ENCODE measurements at places on chromosomes 11 and 22.

- no peak for DNase-seq
Observed at GRCh38 chr22:41544671-41545476, 604 bp upstream of the POLR3H start.

- no peak for DNase-seq
Observed at GRCh38 chr11:127521413-127521812, 520.8 kb upstream of the KIRREL3 start.

DNA sequence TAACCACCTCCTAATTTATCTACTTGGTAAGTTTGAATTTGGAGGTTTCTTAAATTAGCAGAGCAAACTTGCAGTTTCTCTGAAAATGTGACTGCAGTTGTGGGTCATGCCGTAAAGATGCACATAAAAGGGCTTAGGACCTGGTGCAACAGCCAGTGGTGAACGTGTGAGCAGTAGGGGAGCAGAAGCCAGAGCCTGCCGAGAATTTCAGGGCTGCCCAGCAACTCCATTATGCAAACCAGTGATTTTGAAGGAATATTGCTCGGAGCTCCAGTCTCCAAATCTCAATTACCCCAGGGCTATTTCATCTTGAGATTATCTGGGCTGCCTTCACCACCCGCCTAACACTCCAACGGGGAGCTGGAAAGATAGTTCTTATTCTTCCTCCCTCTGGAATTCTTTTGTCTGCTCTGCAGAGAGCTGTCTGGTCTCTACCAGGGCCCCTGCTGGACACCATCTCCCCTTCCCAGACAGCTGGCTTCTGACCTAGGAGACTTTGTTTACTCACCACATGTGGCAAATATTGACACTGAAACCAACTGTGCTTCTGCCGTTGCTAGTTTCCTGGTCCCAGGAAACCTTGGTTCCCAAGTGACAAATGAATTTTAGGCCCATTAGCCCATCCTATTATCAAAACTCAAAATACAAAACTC, 93.9 kb downstream of the DSCAML1 start:
- DNase-seq = no peak

DNA sequence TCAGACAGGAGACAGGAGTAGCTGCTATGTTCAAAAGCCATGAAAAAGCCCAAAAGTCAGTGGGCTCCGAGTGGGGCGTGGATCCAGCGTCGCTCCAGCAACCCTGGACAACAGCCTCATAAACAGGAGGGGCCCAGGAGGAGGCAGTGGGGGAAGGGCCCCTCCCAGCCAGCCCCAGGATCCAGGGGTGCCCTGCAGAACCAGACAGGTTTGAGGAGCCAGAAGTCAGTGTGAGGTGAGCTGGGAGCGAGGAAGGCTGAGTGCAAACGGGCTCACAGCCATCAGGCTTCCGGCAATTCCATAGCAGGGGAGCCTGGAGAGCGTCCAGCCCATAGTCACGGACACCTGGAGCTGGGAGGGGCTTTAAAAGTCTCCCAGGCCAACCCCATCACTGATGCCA, 217.7 kb downstream of the MN1 start:
- DNase-seq = no peak

- no peak for DNase-seq
Observed at GRCh38 chr11:16613262-16613511, 125.3 kb upstream of the C11orf58 start.

DNA sequence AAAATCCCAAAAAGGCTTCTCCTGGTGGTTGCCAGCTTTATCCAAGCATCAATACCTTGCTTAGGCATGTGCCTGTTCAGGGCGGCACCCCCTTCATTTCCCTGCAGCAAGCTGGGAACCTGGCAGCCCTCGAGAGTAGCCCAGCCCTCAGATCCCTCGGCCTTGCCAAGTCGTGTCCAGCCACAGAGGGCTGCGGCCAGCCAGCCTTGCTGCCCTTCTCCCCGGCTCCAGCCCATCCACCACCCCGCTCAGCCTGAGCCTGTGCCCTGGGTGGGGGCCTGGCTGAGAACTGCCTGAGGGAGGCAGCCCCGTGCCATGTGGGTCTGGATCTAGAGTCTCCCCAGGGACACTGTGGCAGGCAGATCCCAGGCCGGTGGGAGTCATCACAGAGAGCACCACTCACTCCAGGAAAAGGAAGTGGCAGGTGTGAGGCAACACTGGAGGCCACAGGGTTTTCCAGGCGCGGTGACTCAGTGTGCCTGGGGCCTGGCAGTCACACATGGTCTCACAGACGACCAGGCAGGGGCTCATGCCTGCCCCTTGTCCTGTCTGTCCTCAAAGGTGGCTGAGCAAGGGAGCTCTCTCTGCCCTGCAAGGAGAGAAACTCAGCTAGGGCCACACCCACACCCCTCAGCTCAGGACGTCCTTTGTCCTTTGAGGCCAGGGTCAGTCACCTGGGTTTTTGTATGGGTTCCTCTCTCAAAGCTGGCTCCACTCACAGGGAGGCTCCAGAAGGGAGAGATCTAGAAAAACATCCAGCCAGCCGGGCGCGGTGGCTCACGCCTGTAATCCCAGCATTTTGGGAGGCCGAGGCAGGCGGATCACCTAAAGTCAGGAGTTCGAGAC, 12.2 kb upstream of the CDC42BPG start:
- DNase-seq = no peak

GRCh38 chr11:123046473-123047259, 15.3 kb downstream of the HSPA8 start:
- DNase-seq = no peak

DNA sequence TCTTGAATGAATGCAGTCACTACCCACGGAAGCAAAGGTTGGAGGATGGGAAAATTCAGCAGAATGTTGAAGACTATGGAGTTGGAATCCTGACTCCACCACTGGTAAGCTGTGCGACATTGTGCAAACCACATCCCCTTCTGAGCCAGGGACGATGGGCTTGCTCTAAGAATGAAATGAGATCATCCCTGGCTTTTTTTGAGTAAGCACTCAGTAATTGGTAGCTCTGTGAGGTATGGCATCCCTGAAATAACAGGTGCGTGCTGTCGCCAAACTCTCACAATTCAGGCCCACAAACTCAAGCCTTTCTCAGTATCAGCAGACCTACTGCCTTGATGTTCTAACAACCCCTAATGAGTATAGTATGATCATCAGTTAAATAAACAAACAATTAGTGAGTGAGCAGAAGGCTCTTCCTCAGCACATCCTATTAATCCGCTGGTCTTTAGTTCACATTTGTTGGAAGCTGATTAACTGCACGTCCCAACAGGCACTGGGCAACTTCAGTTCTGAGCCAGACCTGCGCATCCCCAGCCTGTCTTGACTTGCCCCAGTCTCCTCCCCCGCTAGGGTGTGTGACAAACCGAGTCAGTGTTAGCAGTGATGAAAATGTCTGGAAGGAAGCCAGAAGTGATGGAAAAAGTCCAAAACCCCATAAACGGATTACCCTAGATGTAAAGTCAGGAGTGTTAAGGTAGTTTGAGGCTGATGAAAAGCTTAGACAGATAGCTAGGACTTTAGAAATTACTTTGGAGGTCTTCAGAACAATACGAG, 235.5 kb downstream of the GRIK4 start:
- DNase-seq = no peak

- DNase-seq = no peak
Observed at GRCh38 chr11:79333355-79333754, 107.5 kb downstream of the TENM4 start.

DNA sequence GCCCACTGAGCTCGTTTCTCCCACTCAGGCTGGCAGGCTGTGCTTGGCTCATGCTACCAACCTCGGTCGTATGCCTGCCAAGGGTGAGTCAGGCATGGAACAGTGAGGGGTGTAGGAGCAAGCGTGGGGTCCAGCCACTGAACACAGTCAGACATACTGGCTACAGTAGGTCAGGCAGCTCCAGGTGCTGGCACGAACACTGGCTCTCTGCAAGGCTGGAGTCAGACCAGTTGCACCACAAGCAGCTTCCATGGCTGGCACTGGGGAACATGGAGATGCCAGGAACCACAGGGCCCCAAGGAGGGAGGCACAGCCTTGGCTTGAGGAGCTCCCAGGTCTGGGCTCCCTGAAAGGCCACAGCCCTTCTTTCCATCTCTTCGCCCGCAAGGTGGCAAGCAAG, 410.7 kb upstream of the KIRREL3 start:
- no peak for DNase-seq
